Mesenteric fat pad (tissue), 1 donor: ENCODE measurements at places on chromosomes 16 and 17. TPM values are rescaled to one million over a fixed set of nuclear protein-coding genes. Genes with fewer than 3 reads are reported as not detected.

GRCh38 chr16:87847785-87848675 lies 21.3 kb downstream of the SLC7A5 start:
- DNase-seq = no peak

DNA sequence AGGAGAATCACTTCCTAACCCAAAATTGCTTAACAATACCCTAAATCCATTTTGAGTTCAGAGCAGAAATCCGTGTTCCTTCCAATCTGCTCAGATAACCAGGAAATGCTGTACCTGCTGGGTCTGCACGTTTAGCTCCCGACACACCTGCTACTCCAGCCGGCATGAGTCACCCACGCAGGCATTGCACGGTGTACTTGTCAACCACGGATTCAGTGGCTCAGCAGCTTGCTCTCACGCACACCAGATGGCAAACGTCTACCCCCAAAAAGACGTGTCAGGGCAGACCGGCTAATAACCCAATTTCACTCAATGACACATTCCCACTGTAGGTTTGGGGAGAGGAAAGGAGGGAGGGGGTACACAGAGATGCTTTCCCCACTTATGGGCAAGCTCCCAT lies 468.1 kb downstream of the SOX9 start:
- DNase-seq = no peak

- DNase-seq = no peak
Measured at GRCh38 chr17:82029391-82029790, 2.1 kb upstream of the RAC3 start.

- no peak for DNase-seq
Measured at GRCh38 chr17:65183736-65184135, 46.6 kb downstream of the RGS9 start.

DNA sequence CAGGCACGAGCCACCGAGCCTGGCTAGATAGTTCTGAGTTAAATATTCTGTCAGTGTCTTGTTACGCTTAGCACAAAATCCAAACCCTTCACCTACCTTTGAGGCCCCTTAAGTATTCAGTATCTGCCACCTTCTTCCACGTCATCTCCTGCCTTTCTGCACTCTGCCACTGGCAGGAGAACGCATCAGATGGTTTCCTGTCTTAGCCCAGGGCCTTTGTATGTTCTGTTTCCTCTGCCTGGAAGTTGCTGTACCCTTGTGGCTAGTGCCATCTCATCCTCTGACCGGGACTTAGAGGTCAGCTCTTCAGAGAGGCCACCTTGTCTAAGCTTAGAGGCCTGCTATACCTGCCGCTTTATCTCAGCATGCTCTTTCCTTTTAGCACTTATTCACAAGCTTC lies 67.5 kb upstream of the LGALS9 start:
- no peak for DNase-seq

Gene KRTAP2-2
- not detected for total RNA-seq

Gene KRT28
- not detected for total RNA-seq

Gene STARD3
- total RNA-seq = 49.2 TPM
